Subcutaneous preadipocyte (primary cell): ENCODE measurements at places on chromosomes 16 and 17. TPM values are rescaled to one million over a fixed set of nuclear protein-coding genes. Genes with fewer than 3 reads are reported as not detected.

The CCT6B gene
- 0.37 and 0.78 TPM in 2 replicates for total RNA-seq

The PRDM7 gene
- not detected in 2 replicates for total RNA-seq

The TNFRSF17 gene
- total RNA-seq, result not detected in 2 replicates

The LITAFD gene
- not detected in 2 replicates for total RNA-seq

The ALDH3A1 gene
- 0.20 TPM in 1 of 2 replicates, not detected in the other for total RNA-seq

The GNG13 gene
- total RNA-seq, result not detected in 2 replicates

The KRTAP4-1 gene
- not detected in 2 replicates for total RNA-seq

The MLYCD gene
- 2.9 and 3.3 TPM in 2 replicates for total RNA-seq

The GAS2L2 gene
- total RNA-seq, result not detected in 2 replicates

The RHBDF1 gene
- 36.4 and 44.4 TPM in 2 replicates for total RNA-seq

The GSE1 gene
- total RNA-seq, result 22.8 and 35.4 TPM in 2 replicates

The LYRM1 gene
- 52.9 and 55.7 TPM in 2 replicates for total RNA-seq

The ANKRD13B gene
- 16.2 and 19.4 TPM in 2 replicates for total RNA-seq

The CORO7 gene
- 12.9 and 15.8 TPM in 2 replicates for total RNA-seq

The TCAP gene
- total RNA-seq, result 0.39 TPM in 1 of 2 replicates, not detected in the other

The PDK2 gene
- 12.3 and 26.1 TPM in 2 replicates for total RNA-seq

The CFAP119 gene
- total RNA-seq, result 1.5 and 2.5 TPM in 2 replicates

The TEKT5 gene
- total RNA-seq, result 0.37 TPM in 1 of 2 replicates, not detected in the other

The ALOX12B gene
- total RNA-seq, result 0.73 TPM in 1 of 2 replicates, not detected in the other

The EPOP gene
- 2.6 and 3.9 TPM in 2 replicates for total RNA-seq

The HBA2 gene
- 0.73 TPM in 1 of 2 replicates, not detected in the other for total RNA-seq

The PRR15L gene
- not detected in 2 replicates for total RNA-seq

The MYH13 gene
- not detected in 2 replicates for total RNA-seq

The NPTX1 gene
- total RNA-seq, result 0.73 and 2.7 TPM in 2 replicates

The ST6GALNAC1 gene
- not detected in 2 replicates for total RNA-seq
